ENCODE measurements at places on chromosomes 1 and 21.
A peak's percentile ranks its signal among the peaks of the same experiment; 100 is the strongest.

DNA sequence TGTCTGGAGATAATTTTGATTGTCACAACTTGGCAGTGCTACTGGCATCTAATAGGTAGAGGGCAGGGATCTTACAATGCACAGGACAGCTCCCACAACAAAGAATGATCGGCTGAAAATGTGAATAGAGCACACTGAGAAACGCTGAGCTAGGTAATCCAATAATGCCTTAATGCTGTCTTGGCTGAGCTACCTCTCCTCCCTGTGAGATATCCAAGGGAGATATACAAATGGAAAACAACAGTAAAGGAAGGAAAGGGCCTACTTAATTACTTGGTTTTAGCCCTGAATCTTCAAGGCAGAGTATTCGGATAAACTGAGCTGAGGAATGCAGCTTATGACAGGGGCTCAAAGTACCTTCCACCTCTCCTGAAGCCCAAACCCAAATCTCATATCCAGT lies 2.9 kb downstream of the DNASE2B start:
- DNase-seq, result no peak

DNA sequence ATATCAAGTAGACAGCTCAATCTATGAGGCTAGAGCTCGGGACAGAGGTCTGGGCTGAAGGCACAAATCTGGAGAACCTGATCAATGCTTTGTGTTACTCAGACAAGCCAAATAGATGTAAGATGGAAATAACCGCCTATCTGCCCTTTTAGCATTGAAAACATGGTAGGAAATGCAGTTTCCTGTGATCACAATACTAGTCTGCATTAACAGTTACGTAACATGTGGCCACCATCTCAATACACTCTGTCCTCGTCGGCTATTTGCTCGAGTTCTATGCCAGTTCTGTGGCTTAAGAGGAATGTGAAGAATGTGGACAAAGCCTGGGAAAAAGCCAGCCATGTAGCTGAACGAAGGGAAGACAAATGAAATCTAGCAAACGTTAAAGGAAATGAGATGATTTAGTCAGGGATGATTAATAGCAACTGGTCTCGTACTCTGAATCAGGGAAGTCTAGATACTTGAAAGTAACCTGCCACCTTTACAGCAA lies 73.3 kb downstream of the HSF2BP start:
- DNase-seq, result no peak

- no peak for DNase-seq
These were observed 24.9 kb downstream of the HSPG2 start for GRCh38 chr1:21912038-21912758.

GRCh38 chr1:154883919-154884868 lies 14.1 kb upstream of the KCNN3 start:
- DNase-seq, result no peak

- DNase-seq, result no peak
These were observed 187.1 kb downstream of the CAMTA1 start for GRCh38 chr1:6972399-6972798.

DNA sequence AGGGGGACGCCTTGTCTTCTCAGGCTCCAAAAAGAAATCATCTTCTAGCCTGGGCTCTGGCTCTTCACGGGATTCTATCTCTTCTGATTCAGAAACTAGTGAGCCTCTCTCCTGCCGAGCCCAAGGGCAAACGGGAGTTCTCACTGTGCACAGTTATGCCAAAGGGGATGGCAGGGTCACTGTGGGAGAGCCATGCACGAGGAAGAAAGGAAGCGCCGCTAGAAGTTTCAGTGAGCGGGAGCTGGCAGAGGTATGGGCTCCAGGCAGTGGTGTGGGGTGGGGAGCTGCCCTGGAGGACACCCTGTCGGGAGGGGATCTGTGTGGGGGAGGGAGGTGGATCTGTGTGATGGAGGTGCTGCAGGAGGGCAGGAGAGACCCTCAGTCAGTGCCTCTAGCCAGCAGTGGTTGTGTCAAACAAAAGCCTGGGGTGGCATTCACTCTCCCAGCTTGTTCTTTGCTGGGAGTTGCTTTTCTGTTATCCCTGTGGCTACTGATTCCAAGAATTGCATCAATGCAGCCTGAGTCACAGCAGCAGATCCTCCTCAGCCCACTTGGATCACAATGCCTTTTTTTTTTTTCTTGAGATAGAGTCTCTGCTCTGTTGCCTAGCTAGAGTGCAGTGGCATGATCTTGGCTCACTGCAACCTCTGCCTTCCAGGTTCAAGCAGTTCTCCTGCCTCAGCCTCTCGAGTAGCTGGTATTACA lies 21.8 kb downstream of the KDM4A start:
- no peak for DNase-seq

- DNase-seq, result peak; percentile 82
These were observed 136.4 kb downstream of the AKT3 start for GRCh38 chr1:243713470-243714186.

DNA sequence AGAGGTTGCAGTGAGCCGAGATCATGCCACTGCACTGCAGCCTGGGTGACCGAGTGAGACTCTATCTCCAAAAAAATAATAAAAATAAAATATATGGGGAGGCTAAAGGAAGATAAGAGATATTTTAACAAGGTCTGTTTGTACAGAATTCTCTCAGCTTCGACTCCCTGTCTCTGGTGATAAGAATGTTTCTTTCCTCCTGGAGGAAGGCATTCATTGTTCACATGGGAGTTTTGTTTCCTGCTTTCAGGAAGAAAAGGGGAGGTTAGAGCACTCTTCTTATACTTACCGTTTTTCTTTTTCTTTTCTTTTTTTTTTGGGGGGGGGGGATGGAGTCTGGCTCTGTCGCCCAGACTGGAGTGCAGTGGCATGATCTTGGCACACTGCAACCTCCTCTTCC lies 2.0 kb upstream of the NAXE start:
- DNase-seq, result no peak

GRCh38 chr1:3042481-3042880 lies 21.2 kb downstream of the ACTRT2 start:
- DNase-seq, result no peak

GRCh38 chr1:41847733-41848132 lies 71.0 kb downstream of the HIVEP3 start:
- DNase-seq, result no peak

DNA sequence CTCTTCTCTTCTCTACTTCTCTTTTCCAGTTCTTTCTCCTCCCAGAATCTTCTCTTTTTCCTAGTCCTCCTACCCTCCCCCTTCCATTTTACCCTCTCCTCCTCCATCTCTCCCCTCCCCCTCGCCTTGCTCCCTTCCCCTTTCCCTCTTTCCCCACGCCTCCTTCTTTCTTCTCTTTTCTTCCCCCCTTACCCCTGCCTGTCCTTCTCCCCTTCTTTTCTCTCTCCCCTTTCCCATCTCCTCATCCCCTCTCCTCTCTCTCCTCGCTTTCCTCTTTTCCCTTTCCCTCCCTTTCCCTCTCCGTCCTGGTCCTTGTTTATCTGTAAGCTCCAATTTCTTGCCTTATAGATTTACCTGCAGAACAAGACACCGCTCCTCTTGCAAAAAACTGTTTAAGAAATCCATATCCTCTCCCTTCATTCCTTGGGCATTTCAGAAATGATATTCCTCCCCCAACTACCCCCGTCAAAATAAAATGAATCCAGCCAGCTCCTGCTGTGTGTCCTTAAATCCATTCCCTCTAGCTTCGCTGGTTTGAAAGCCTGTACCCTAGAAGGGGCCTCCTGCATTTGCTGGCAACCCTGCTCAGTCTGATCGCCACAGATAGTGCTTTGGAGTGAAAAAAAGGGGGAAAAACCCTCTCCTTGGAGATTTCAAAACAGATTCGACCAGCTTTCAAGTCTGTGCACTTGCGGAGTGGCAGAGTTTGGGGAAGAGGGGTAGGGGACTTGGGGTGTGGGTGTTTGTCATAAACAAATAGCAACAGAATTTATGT lies 89.4 kb downstream of the PAPPA2 start:
- no peak for DNase-seq

- DNase-seq, result peak; percentile 49
These were observed 7.0 kb upstream of the SMCP start for GRCh38 chr1:152870831-152871730.

Measured in NCI-H2081 (cell line).